ENCODE measurements at places on chromosomes 6 and 20. TPM values are rescaled to one million over a fixed set of nuclear protein-coding genes. Genes with fewer than 3 reads are reported as not detected.

Gene CRISP3
- 0.14 TPM for polyA plus RNA-seq

Gene SAMD5
- 2.1 TPM for polyA plus RNA-seq

Gene PRDM13
- not detected for polyA plus RNA-seq

Gene RIPK1
- 10.8 TPM for polyA plus RNA-seq

Gene TAAR1
- not detected for polyA plus RNA-seq

Gene HAO1
- polyA plus RNA-seq: not detected

Gene APCDD1L
- polyA plus RNA-seq: 5.4 TPM

Gene LY6G6D
- not detected for polyA plus RNA-seq

Gene SAMD10
- 4.4 TPM for polyA plus RNA-seq

- DNase-seq: peak; percentile 72
These were observed 90.7 kb upstream of the ARID1B start for GRCh38 chr6:156686301-156686994.

GRCh38 chr6:118146584-118146983 is 239.5 kb downstream of the SLC35F1 start:
- DNase-seq: no peak

DNA sequence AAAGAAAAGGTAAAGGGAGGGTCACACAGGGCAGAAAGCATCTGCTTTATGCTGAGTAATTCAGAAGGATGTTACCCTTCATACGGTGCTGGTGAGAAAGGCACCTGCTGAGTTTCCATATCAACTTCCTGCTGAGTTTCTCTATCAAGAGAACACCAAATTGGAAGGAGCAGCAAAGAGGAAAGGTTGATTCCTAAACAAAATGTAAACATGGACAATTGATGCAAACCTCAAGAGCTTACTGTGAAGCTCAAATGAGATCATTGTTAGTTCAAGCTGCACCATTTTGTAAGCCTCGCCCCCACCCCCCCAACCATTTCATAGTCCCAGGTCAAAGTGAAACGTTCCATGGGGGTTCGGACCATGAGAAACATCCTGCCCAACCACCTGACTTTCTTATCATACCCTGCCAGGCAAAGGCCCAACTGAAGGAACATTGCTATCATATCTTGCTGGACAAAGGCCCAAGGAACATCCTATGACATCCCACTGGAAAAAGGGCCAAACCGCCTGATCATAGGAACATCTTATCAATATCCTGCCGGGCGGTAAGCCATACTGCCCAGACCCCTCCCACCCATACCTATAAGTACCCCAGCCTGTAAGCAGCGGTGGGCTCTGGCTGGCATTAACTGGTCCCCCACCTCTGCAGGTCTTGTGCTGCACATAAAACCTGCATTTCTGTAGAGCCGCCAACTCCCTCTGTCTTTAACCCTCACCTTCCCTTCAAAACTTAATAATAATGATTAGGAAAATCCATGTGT is 171.6 kb downstream of the UBE3D start:
- no peak for DNase-seq

DNA sequence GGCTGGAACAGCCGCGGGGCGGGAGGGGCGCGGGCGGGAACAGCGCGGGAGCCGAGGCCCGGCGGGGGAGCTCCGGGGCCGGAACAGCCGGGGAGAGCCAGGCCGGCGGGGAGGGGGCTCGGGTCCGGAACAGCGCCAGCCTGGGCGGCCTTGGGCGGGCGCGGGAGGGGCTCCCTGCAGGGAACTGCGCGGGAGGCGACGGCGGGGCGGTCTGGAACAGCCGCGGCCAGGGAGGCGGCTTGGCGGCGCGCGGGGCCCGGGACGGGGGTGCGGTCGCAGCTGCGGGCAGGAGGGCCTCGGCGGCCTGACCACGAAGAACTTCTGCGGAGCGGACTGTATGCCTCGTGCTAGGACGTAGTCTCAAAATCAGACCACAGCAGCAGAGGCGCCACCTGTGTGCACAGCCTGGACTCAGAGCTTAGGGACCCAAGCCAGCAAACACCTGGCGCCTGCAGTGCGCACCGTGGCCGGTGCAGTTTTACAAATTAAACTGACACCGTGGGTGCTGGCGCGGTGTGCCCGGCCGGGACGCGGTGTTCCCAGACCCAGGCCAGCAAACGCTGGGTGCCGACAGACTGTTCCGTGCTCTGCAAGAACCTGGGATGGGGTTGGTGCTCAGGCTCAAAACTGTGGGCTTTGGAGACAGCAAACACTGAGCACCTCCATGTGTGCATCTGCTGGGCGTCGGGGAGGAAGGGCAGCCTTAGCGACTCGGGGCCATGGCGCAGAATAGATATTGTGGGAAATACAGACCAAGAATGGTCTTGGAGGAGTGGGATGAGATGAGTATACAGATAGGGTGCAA is 572 bp downstream of the ZNF341 start:
- DNase-seq: peak; percentile 92

DNA sequence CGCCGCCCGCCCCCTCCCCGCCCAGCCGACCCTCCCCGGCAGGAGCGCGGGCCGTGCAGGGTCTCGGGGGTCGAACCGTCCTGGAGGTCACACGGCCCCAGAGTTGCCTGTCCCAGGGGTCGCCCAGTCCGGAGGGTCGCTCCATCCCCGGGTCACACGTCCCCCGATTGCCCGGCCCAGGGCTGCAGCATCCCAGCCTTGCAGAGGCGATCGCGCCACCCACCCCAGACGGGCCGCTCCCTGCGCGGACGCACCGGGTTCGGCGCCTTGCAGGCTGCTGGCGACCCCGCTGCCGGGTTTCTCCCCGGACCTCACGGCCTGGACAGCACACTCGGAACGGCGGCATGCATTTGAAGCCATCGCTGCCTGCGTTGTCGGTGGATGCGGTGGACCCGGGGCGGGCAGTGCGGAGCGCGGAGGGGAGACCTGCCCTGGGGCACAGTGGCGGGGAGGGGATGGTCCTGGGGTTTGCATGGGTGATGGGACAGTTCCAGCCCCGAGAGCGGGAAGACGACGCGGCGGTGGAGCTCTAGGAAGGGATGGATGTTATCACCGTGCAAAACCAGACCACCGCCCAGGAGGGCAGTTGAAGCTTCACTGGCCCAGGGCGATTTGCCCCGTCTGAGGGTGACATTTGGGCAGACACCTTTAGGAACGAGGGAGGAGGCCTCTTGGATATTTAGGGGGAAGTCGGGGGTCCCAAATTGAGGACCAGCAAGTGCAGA is 22.7 kb upstream of the FRMD1 start:
- DNase-seq: no peak

DNA sequence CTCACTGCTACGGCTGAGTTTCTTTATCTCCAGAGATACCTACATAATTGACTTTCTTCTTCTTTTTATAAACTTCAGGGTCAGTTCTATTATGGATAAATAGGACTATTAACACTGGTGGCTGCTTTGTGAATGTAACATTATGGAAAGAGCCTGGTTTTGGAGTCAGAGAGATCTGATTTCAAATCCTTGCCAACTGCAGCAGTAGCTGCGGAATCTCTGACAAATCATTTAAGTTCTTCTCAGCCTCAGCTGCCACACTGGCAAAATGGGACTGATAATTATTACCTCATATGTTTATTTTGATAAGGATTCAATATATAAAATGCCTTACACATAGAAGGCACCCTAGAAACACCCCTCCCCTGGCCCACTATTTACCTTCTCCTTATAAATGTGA is 160.5 kb downstream of the BACH2 start:
- DNase-seq: no peak

GRCh38 chr20:51481341-51481914 is 61.1 kb downstream of the NFATC2 start:
- DNase-seq: no peak

GRCh38 chr6:136534268-136534667 is 16.0 kb downstream of the MAP7 start:
- no peak for DNase-seq

GRCh38 chr20:3660262-3661059 is 2.7 kb downstream of the GFRA4 start:
- no peak for DNase-seq

DNA sequence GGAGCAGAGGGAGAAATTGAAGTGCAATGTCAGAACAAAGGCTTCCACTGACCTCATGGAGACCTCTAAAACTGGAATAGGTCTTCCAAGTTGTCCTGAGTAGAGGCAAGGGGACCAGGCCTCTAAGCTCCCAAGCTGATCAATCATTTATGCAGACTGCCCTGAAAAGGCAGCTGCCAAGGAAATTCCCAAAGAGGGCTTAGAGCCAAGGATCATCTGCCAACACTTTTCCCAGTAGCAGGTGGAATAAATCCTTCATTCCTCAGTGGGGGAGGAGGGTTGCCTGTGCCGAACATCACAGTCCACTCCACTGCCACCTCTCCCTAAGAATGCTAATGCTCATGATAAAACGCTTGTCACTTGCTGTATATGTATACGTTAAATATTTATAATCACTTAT is 29.3 kb upstream of the RALY start:
- no peak for DNase-seq

DNA sequence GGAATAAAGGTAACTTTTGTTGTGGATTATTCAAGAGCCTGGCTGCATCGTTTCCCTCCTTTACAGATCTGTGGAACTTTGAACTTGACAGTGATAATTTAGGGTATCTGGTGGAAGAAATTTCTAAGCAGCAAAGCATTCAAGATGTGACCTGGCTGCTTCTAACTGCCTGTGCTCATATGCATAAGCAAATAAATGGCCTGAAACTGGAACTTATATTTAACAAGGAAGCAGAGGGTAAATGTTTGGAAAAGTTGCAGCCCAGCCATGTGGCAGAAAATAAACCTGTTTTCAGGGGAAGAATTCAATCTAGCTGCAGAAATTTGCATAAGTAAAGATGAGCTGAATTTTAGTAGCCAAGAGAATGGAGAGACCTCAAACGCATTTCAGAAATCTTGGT is 173.5 kb downstream of the C6orf118 start:
- no peak for DNase-seq

GRCh38 chr6:125228981-125229479 is 72.7 kb downstream of the HDDC2 start:
- no peak for DNase-seq

- DNase-seq: no peak
These were observed 7.0 kb downstream of the KAT14 start for GRCh38 chr20:18144541-18145099.

DNA sequence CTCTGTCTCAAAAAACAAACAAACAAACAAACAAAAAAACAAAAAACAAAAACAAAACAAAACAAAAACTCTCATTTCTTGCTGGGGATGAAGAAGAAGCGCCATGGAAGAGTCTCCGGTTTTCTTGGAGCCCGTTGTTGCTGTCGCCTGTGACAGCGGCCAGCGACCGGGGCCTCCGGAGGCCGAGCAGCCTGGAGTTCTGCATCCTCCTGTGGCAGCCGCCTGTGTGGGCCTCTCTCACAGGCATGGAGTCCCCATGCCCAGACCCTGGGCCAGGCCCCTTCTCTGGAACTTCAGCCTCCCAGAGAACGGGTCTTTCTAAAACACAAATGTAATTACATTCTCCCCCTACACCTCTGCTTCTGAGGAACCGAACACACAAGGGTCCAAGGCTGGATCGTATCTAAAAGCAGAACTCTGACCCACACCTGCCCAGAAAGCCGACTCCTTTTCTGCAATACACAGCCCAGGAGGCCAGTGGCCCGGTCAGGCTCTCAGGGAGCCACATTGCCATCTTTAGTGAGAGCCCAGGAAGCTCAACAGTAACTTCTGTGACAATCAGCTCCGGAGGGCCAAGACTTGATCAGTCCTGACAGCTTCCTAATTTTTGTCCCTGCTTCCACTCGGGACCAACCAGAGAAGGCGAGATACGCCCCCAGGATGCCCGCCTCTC is 18.5 kb downstream of the DACT2 start:
- no peak for DNase-seq

DNA sequence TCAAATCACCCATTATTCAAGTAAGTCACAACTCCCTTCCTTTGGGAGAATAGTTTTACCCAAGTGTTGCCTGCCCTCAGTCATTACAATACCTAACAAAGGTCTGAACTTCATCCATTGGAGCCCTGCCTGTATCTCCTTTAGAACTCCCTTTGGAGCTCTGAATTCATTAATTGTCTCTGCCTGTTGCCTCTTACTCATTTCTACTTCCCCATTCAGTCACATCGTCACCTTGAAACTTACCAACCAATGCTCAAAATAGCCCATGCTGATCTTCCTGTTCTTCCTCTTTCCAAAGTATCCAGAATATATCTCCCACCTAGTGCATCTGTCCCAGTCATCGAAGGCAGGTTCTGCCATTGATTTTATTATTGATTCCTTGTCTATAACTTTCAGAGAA is 120.7 kb upstream of the ADGRF1 start:
- no peak for DNase-seq

DNA sequence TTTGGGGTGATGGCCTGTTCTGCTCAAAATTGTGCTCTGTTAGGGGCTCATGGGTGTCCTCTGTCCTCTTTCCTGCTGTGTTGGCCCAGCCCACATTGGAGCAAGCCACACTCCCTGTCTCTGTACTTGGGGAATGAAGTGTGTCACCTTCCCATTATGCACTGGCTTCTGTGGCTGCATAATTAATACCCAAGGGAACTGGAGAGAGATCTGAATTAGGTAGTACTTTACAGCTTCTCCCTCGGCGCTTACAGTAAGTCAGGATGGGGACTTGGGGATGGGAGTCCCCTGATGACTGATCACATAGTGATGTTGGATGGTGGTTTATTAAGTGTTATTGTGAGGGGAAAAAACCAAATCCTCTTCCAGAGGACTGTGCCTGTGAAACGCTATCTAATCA is 116.6 kb downstream of the FOXO3 start:
- DNase-seq: no peak

- DNase-seq: no peak
These were observed 24.8 kb downstream of the TASP1 start for GRCh38 chr20:13613917-13614316.

DNA sequence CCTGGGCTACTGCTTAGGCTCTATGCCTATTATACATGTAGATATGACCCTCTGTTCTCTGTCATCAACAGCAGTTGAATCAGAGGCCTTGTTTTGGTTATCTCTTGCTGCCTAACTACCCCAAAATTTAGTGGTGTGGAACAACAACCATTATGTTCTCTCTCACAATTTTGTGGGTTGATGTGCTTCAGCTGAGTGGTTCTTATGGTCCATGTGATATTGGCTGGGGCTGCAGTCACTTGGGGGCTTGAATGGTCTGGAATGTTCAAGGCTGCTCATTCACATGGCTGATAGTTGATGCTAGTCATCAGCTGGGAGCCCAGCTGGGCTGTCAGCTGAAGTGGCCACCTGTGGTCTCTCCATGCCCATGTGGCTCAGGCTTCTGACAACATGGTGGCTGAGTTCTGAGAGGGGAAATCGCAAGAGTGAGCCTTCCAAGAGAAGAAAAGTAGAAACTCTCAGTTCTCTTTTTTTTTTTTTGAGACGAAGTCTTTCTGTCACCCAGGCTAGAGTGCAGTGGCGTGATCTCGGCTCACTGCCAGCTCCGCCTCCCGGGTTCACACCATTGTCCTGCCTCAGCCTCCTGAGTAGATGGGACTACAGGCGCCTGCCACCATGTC is 47.8 kb downstream of the SHLD1 start:
- DNase-seq: no peak

DNA sequence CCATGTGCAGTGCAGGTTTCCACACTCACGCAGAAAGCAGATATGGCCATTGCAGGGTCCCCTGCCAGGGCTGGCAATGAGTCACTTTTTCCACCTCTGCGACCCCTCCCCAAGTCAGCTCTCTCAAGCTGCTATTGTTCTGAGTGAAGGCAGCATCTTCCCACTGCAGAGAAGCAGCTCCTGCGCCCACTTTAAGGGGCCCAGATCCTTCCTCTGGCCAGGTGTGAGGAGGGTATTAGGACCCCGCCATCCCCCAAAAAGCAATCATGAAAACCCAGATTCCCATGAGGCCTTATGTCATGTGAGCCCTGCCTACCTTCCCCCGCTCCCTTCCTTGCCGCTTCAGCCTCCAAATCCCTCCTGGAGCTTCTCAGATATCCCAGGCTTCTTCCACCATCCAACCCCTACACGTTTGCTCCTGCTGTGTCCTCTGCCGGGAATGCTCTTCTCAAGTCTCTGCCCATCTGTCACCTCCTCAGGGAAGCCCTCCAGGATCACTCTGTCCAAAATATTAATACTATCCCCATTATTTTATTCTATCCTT is 220.3 kb downstream of the NFATC2 start:
- no peak for DNase-seq
